Activated CD4-positive, alpha-beta T cell treated with anti-CD3 and anti-CD28 coated beads for 36 hours (primary cell): ENCODE measurements at places on chromosomes 2 and 18. TPM values are rescaled to one million over a fixed set of nuclear protein-coding genes. Genes with fewer than 3 reads are reported as not detected.

- DNase-seq, result no peak
These were observed 463.1 kb downstream of the TSN start for GRCh38 chr2:122218596-122218995.

The OSBPL6 gene
- total RNA-seq, result 3.3 TPM

The FIGN gene
- total RNA-seq, result not detected

DNA sequence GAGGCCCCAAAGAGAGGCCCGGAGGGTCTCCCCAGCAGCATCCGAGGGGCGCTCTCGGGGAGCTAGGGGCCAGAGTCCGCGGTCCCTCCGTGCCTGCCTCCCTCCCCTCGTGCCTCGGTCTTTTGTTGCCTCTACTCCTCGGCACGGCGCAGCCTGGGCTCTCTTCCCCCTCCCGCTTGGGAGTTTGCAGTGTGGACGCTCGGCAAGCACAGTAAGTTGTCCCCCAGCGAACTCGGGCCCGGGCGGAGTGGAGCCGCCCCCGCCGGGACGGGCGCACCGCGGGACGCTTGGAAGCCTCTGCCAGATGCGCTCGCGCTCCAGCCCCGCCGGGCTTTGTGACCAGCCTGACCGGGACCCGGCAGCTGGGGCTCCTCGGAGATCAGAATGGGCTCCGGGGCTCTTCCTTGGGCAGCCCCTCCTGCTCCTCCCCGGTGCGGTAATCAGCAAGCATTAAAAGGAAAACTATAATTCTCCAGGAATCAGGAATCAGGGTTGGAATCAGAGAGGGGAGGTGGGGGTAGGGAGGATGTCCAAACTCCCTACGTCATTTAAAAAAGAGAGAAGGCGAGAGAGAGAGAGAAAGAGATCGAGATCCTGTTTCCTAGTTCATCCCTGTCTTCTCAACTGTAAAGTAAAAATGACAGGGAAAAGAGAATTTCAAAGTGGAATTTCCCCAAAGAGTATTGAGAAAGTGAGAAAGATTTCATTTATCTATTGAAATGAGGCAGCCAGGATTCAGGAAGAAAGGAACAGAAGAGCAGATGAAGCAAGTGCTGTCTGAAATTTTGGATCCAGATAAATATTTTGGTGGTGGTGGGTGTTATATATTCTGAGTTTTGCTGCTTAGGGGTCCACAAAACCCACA lies 786 bp upstream of the TMEM200C start:
- peak; percentile 12 for DNase-seq

- no peak for DNase-seq
These were observed 68.4 kb downstream of the RRM2 start for GRCh38 chr2:10190737-10191532.

The SOWAHC gene
- 0.98 TPM for total RNA-seq

The PAX3 gene
- total RNA-seq, result not detected

The ITGA6 gene
- 7.9 TPM for total RNA-seq

DNA sequence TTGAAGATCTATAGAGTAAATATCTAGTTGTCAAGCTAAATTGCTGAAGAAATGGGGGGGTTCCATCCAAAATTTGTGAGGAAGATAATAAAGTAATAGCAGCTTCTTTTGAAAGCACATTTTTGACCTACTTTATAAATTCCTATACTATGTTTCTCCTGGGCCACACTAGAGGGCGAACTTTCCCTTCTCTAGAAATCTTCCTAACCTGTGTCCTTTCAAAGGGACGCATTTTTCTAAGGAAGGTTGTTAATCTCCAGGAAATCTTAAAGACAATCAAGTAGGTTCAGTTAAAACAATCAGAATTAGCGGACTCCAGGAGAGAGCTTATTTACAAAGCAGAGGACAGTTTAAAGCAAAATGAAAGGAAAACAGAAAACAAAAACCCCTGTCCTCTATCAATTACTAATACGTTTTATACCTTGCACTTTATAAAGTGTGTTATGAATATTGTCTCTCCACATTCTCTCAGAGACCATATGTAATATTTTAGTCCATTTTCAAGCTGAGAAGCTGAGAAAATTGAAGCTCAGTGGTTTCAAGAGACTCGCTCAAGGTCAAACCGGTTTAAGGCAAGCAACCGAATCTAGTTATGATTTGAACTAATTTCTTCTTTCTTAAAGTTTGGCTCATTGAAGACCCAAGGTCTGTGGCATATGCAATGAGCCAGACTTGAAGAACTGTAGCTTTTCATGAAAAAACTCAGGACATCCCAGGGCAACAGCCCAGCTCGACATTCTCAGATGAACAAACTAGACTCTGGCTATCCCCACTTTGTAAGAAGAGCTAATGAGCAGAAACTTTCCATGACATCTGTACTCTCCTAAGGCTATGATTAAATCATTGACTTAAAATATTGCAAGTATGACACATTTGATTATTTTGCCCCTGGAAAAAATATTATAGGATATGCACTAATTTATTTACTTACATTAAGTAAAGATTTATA lies 273.6 kb downstream of the PAX3 start:
- DNase-seq, result no peak

DNA sequence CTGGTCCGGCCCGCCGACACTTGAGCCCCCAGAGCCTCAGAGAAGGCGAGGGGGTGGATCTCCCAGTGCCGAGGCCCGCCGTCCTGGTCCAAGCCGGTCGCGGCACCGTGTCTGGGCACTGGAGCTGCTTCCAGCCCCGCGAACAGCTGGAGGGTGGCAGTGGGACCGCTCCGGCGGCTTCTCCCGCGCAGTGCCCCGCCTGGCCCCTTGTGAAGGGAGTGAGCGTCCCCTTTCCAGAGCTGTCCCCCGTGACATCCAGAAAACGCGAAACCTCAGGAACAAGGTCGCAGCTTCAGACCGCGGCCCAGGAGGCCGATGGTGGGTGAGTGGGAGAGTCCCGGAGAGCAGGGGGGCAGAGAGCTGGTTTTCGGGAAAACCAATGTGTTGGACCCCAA lies 579 bp upstream of the EMX1 start:
- DNase-seq, result no peak

The PDE1A gene
- total RNA-seq, result not detected

The NDUFV2 gene
- total RNA-seq, result 372 TPM

- no peak for DNase-seq
These were observed 794.8 kb downstream of the SATB2 start for GRCh38 chr2:198662905-198663304.

The ADAM23 gene
- total RNA-seq, result 1.3 TPM

- DNase-seq, result no peak
These were observed 202.3 kb downstream of the KCNH7 start for GRCh38 chr2:162636206-162636728.

The CPO gene
- not detected for total RNA-seq

DNA sequence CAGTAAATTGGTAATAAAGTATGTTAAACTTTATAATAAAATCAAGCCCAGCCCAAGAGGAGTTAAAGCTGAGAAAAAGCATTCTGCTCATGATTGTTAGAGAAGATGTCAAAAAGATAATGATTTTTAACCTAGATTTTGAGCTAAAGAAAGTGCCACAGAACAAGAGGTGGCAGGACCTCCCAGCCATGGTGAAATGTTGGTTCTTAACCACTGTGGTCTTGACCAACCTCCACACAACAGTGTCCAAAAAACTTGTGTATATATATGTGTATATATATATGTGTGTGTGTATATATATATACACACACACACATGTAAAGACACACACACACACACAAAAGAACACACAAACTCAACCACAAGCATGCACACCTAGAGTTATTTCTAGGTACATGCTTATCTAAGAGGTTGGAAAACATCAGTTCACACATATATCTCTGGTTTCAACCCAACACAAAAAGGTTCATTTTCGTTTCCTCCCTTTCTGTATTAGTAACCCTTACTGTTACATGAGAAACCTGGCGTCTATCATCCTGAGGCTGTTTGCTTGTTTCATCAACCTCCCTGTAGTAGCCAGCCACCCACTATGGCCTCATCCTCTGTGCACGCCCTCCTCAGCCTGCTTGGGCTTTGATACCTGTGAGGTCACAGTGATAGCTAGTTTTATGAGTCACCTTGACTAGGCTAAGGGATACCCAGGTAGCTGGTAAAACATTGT lies 631.8 kb upstream of the ID2 start:
- peak; percentile 87 for DNase-seq
